Neural crest cell (in vitro differentiated cells): ENCODE measurements at places on chromosomes 12 and 14. TPM values are rescaled to one million over a fixed set of nuclear protein-coding genes. Genes with fewer than 3 reads are reported as not detected.
A peak's percentile ranks its signal among the peaks of the same experiment; 100 is the strongest.

- H3K27me3 ChIP-seq = no peaks in the 10 kb centered on the region
- no peak within 1 kb of the TSS for H3K4me3 ChIP-seq
- DNase-seq = no peak
These were observed at the start of gene CLEC12A for GRCh38 chr12:9971181-9971580. Gene CLEC12A (plus strand): TSS chr12:9971409. CDS start chr12:9971597, 188 bp downstream.

WDHD1 gene
- 56.2 and 60.6 TPM in 2 replicates for total RNA-seq

SDR9C7 gene
- total RNA-seq = not detected in 2 replicates

DNA sequence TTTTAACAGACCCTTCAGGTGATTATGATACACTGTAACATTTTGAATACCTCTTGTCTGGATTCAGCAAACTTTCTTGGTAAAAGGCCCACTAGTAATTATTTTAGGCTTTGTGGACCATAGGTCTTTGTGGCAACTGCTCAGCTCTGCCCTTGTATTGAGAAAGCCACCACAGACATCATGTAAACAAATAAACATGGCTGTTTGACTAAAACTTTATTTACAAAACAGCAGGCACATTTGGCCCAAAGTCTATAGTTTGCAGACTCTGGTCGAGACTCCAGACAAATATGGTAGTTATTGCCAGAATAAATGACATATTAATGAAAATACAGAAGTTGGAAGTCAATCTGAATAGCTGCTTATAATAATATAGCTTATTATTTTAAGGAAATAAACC is 18.2 kb downstream of the NAA30 start:
- H3K27me3 ChIP-seq = no peaks in the 10 kb centered on the region
- H3K36me3 ChIP-seq = peaks cover 11% of the 10 kb centered on the region
- H3K4me3 ChIP-seq = no peak overlapping the region
- no peak for DNase-seq

- no peak for DNase-seq
- peaks cover 5% of the 10 kb centered on the region for H3K36me3 ChIP-seq
- no peaks in the 10 kb centered on the region for H3K4me1 ChIP-seq
- peaks cover 12% of the 10 kb centered on the region for H3K27me3 ChIP-seq
- H3K4me3 ChIP-seq = no peak overlapping the region
These were observed 362.9 kb downstream of the EMP1 start for GRCh38 chr12:13559318-13559978.

- H3K4me3 ChIP-seq = no peak overlapping the region
- H3K27me3 ChIP-seq = peaks cover 17% of the 10 kb centered on the region
- H3K27ac ChIP-seq = no peak overlapping the region
- no peak for DNase-seq
- no peaks in the 10 kb centered on the region for H3K4me1 ChIP-seq
- no peaks in the 10 kb centered on the region for H3K36me3 ChIP-seq
These were observed 14.4 kb downstream of the ASCL4 start for GRCh38 chr12:107788690-107789458.

GRCh38 chr14:92637228-92637627 is 111.2 kb downstream of the LGMN start:
- H3K27me3 ChIP-seq = no peaks in the 10 kb centered on the region
- peak; percentile 18 for DNase-seq
- no peaks in the 10 kb centered on the region for H3K36me3 ChIP-seq
- peaks cover 20% of the 10 kb centered on the region for H3K4me1 ChIP-seq

DNA sequence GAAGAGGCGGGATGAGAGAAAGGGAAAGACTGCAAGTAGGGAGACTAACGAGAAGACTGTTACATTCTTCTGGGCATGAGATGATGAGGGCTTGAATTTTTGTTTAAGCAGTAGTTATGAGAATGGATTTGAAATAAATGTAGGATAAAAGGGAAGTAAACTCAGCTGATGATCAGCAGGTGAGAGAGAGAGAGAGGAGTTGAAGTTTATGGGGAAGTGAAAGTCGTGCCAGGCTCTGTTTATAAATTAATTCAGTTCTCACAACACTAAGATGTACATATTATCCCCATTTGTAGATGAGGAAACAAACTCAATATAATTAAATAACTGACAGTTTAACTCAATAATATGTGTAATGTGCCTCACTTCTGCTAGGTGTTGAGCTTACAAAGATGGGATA is 170.0 kb upstream of the RMST start:
- no peak overlapping the region for H3K27ac ChIP-seq
- no peak for DNase-seq
- H3K36me3 ChIP-seq = peaks cover 9% of the 10 kb centered on the region
- peaks cover 7% of the 10 kb centered on the region for H3K4me1 ChIP-seq
- no peaks in the 10 kb centered on the region for H3K27me3 ChIP-seq
- no peak overlapping the region for H3K4me3 ChIP-seq

- no peaks in the 10 kb centered on the region for H3K36me3 ChIP-seq
- H3K4me3 ChIP-seq = no peak overlapping the region
- H3K27ac ChIP-seq = no peak overlapping the region
- DNase-seq = no peak
- peaks cover 3% of the 10 kb centered on the region for H3K4me1 ChIP-seq
These were observed 212.4 kb upstream of the C14orf180 start for GRCh38 chr14:104366931-104367865.

- H3K36me3 ChIP-seq = no peaks in the 10 kb centered on the region
- H3K27ac ChIP-seq = no peak overlapping the region
- H3K27me3 ChIP-seq = no peaks in the 10 kb centered on the region
- DNase-seq = no peak
- peaks cover 39% of the 10 kb centered on the region for H3K4me1 ChIP-seq
These were observed 36.4 kb downstream of the CD9 start for GRCh38 chr12:6236641-6236940.

DNA sequence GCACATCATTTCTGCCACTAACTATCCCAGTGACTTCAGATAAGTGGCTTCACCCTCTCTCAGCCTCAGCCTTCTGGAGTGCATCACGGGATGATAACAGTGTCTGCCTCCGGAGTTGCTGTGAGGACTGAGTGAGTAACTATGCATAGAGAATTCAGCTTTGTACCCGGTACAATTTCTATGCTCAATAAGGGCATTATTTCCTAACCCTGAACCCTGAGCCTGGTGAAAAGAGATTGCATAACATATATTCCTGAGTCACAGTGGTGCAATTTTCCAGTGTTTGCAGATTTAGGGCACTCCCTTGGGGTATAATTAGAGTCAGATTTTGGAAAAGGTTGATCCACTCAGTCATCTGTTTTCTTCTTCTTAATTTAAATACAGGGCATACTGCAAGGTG is 181.1 kb downstream of the PTPN11 start:
- no peak for DNase-seq
- no peak overlapping the region for H3K27ac ChIP-seq
- H3K4me3 ChIP-seq = no peak overlapping the region

DNA sequence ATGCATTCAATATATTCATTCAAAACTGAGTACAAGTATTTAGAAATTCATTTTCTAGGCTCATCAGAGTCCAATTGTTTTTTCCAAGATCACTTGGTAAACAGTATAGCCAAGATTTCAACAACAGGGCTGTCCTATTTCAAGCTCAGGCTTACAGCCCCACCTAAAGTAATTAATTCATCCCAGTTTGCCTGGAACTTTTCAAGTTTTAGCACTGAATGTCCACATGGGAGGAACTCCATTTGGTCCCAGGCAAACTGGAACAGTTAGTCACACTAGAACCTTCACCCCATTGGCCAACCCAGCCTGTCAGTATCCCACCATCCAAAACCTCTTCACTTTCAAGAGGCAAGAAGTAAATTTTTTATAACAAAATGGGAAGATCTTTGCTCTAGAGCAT is 210.9 kb downstream of the DPY19L2 start:
- H3K27me3 ChIP-seq = peaks cover 4% of the 10 kb centered on the region
- H3K4me3 ChIP-seq = no peak overlapping the region
- no peaks in the 10 kb centered on the region for H3K36me3 ChIP-seq
- H3K4me1 ChIP-seq = no peaks in the 10 kb centered on the region
- H3K27ac ChIP-seq = no peak overlapping the region
